Progenitor cell of endocrine pancreas (in vitro differentiated cells): ENCODE measurements at places on chromosomes 1 and 21. TPM values are rescaled to one million over a fixed set of nuclear protein-coding genes. Genes with fewer than 3 reads are reported as not detected.

DNA sequence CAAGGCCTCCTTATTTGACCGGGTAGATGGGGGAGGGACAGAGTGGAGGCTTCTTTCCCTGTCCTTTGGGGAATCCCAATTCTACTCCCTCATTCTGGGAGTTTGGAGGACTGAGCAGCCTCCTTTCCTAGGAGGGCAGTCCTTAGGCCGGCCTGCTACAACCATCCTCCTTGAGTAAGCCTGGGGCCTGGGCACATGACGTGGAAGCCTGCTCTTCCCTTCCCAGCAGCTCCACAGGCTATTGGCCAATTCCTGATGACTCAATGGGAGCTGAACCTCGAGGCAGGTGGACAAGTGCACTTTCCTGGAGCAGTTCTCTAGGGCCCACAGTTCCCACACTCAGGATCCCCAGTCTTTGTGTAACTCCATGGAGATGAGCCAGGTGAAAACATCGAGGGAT, 3.1 kb downstream of the KCNA10 start:
- H3K27me3 ChIP-seq, result peaks cover 9% of the 10 kb centered on the region
- no peak overlapping the region for H3K4me3 ChIP-seq
- no peak overlapping the region for H3K27ac ChIP-seq
- H3K4me1 ChIP-seq, result no peaks in the 10 kb centered on the region
- no peaks in the 10 kb centered on the region for H3K36me3 ChIP-seq

- H3K36me3 ChIP-seq, result no peaks in the 10 kb centered on the region
- H3K4me3 ChIP-seq, result no peak overlapping the region
- peaks cover 7% of the 10 kb centered on the region for H3K4me1 ChIP-seq
- no peak for DNase-seq
Measured at GRCh38 chr1:230543085-230543484, 99.2 kb upstream of the COG2 start.

DNA sequence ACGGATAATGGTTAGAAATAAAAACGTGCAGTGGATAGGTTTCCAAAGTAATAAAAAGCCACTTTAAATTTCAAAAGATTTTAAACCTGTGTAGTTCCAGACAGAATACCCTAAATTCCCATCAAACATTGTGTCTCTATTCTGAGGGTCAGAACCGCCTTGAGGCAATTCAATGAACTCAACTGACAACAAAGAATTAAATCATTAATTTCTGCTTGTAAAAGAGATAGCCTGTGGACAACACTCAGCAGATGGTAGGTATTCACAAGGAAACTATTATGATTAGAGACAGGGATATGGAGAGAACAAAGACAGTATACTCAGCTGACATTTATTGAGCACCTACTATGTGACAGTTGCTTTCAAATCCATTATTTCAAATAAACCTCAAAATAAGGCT, 35.1 kb upstream of the JUN start:
- H3K4me3 ChIP-seq, result no peak overlapping the region
- H3K4me1 ChIP-seq, result peaks cover 10% of the 10 kb centered on the region
- peaks cover 8% of the 10 kb centered on the region for H3K27me3 ChIP-seq
- no peaks in the 10 kb centered on the region for H3K36me3 ChIP-seq
- no peak overlapping the region for H3K27ac ChIP-seq

- H3K4me1 ChIP-seq, result peaks cover 56% of the 10 kb centered on the region
- peak overlapping the region; percentile 99 for H3K4me3 ChIP-seq
- peak overlapping the region; percentile 99 for H3K27ac ChIP-seq
- H3K27me3 ChIP-seq, result no peaks in the 10 kb centered on the region
Measured at GRCh38 chr1:207752456-207752998, 673 bp downstream of the CD46 start.

DNA sequence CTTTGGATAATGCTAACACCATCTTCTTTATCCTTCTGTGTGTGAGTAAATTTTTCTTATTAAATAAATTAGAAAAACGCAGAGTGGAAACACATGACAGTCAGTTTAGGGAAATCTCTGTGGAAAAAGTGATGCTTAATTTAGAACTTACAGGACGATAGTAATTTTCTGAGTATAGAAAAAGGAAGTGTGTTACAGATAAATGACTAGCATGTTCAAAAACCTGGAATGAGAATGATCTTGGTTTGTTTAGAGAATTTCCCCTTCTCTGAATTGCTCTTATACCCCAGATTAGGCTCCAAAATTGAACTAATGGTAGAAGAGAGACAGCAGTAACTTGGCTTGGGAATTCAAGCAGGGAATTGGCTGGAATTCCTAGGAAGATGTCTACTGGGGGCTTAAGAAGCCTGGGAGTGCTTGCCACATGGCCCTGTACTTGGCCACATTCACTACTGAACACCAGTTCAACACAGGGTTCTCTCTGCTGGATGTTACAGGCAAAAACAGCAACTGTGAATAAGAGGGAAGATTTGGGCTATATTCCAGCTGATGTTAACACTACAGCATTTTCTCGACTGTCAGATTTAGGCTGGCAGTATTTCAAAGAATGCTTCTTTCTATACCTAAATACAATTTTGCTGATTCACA, 1004.2 kb downstream of the TTLL7 start:
- no peak overlapping the region for H3K27ac ChIP-seq
- no peaks in the 10 kb centered on the region for H3K4me1 ChIP-seq
- no peak overlapping the region for H3K4me3 ChIP-seq
- no peaks in the 10 kb centered on the region for H3K36me3 ChIP-seq

DNA sequence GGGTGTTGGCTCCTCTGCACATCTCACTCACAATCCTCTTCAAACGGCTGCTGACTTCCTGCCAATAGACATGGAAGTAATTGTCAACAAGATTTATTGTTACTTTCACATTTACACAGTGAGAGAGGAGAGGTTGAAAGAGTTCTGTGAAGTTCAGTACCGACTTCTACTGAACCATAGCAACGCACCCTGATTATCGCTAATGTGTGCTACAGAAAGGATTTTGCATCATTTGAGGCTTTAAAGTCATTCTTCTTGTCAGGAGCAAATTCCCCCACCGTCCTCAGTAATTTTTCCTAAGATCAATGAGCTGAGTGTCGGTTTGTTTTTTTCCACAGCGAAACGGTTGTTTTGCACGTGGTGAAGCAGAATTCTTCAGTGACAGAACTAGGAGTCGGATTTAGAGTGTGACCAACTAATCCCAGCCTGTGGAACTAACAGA, 361.0 kb downstream of the ADGRL2 start:
- H3K36me3 ChIP-seq, result no peaks in the 10 kb centered on the region
- H3K27ac ChIP-seq, result no peak overlapping the region
- H3K4me1 ChIP-seq, result peaks cover 22% of the 10 kb centered on the region
- DNase-seq, result no peak
- H3K4me3 ChIP-seq, result no peak overlapping the region

- no peak overlapping the region for H3K4me3 ChIP-seq
- H3K27me3 ChIP-seq, result no peaks in the 10 kb centered on the region
- H3K36me3 ChIP-seq, result no peaks in the 10 kb centered on the region
- peak overlapping the region; percentile 33 for H3K27ac ChIP-seq
Measured at GRCh38 chr1:24300971-24301784, 18.0 kb upstream of the GRHL3 start.

The CFHR1 gene
- not detected in 2 replicates for total RNA-seq

The MYCL gene
- 19.3 and 21.3 TPM in 2 replicates for total RNA-seq

- no peak overlapping the region for H3K4me3 ChIP-seq
- H3K4me1 ChIP-seq, result peaks cover 19% of the 10 kb centered on the region
- H3K27ac ChIP-seq, result peak overlapping the region; percentile 14
- peaks cover 40% of the 10 kb centered on the region for H3K27me3 ChIP-seq
- peaks cover 2% of the 10 kb centered on the region for H3K36me3 ChIP-seq
- peak; percentile 13 for DNase-seq
Measured at GRCh38 chr1:910881-911721, 12.6 kb upstream of the SAMD11 start.

GRCh38 chr1:97050506-97050905, 328.9 kb downstream of the PTBP2 start:
- no peaks in the 10 kb centered on the region for H3K36me3 ChIP-seq
- no peak overlapping the region for H3K27ac ChIP-seq
- no peaks in the 10 kb centered on the region for H3K27me3 ChIP-seq
- DNase-seq, result no peak

The TDRD5 gene
- 0.12 and 0.18 TPM in 2 replicates for total RNA-seq

DNA sequence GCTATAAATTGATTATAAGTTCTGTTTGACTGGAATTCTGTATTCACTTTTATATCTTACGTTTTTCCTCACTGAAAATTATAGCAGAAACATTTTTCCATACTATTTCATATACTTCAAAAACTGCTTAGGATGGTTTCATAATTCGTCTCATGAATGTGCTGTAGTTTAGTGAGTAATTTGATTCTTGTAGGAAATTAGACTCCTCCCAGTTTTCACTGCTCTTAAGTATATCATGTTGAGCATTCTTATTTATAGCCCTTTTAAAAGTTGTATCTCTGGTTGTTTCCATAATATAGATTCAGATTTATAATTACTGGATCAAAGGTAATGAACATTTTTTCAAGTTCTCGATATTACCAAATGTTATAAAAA, 250.6 kb downstream of the FMN2 start:
- no peak overlapping the region for H3K4me3 ChIP-seq
- no peaks in the 10 kb centered on the region for H3K27me3 ChIP-seq
- no peaks in the 10 kb centered on the region for H3K4me1 ChIP-seq
- DNase-seq, result no peak
- no peak overlapping the region for H3K27ac ChIP-seq

- H3K27ac ChIP-seq, result no peak overlapping the region
- H3K27me3 ChIP-seq, result no peaks in the 10 kb centered on the region
- H3K36me3 ChIP-seq, result peaks cover 17% of the 10 kb centered on the region
- no peak for DNase-seq
Measured at GRCh38 chr21:42671778-42672593, 18.6 kb downstream of the PDE9A start.

The CFHR3 gene
- total RNA-seq, result 0.31 and 0.55 TPM in 2 replicates

DNA sequence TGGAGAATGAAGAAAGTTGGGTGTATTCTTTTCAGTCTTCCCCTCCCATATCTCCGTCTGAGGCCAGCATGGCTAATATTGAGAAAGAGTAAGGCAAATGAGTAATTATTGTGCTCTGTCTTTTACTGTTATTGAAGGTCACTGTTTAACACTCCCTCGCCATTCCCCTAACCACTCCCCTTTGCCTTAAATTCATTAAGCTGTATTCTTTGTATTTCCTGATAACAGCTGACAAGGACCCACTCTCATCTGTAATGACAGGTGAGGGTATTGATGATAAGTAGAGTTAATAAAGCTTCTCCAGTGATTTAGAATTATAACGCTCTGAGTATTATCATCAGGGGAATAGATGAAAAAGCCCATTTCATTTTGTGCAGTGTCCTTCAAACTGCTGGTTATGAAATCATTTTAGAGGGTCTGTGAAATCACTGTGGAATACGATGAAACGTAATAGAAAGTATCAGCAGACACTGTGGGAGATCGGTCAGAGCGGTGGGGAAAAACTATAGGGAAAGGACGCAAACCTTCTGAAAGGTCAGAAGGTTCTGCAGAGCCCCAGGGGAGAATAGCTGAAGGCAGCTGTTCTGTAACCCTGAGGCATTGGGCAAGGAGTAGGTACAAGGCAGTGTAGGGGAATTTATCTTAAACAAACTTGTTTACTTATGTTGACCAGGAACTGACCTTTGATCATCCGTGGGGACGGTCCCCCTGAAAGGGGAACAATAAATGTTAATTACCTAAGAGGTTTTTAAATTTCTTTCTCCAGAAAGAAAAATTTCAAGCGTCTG, 46.3 kb upstream of the CACYBP start:
- peaks cover 26% of the 10 kb centered on the region for H3K4me1 ChIP-seq
- peaks cover 3% of the 10 kb centered on the region for H3K36me3 ChIP-seq
- no peak for DNase-seq
- no peaks in the 10 kb centered on the region for H3K27me3 ChIP-seq

The GCSAML gene
- total RNA-seq, result not detected in 2 replicates

GRCh38 chr1:111882986-111883560, 106.4 kb downstream of the KCND3 start:
- peaks cover 20% of the 10 kb centered on the region for H3K4me1 ChIP-seq
- no peak for DNase-seq
- H3K27ac ChIP-seq, result no peak overlapping the region
- H3K4me3 ChIP-seq, result no peak overlapping the region
- peaks cover 26% of the 10 kb centered on the region for H3K27me3 ChIP-seq
- no peaks in the 10 kb centered on the region for H3K36me3 ChIP-seq

- H3K27me3 ChIP-seq, result peaks cover 28% of the 10 kb centered on the region
- no peak overlapping the region for H3K4me3 ChIP-seq
- no peak for DNase-seq
- H3K36me3 ChIP-seq, result no peaks in the 10 kb centered on the region
Measured at GRCh38 chr1:57061369-57061768, 95.6 kb upstream of the C8B start.

- H3K4me1 ChIP-seq, result peaks cover 6% of the 10 kb centered on the region
- H3K27me3 ChIP-seq, result no peaks in the 10 kb centered on the region
- DNase-seq, result no peak
- H3K27ac ChIP-seq, result no peak overlapping the region
- no peak overlapping the region for H3K4me3 ChIP-seq
Measured at GRCh38 chr1:247172996-247173395, 1.2 kb upstream of the ZNF124 start.

The RNF186 gene
- 0.24 TPM in 1 of 2 replicates, not detected in the other for total RNA-seq

GRCh38 chr1:180922631-180923015, 9.9 kb downstream of the KIAA1614 start:
- no peaks in the 10 kb centered on the region for H3K36me3 ChIP-seq
- H3K4me3 ChIP-seq, result no peak overlapping the region
- DNase-seq, result no peak
- H3K4me1 ChIP-seq, result peaks cover 41% of the 10 kb centered on the region

DNA sequence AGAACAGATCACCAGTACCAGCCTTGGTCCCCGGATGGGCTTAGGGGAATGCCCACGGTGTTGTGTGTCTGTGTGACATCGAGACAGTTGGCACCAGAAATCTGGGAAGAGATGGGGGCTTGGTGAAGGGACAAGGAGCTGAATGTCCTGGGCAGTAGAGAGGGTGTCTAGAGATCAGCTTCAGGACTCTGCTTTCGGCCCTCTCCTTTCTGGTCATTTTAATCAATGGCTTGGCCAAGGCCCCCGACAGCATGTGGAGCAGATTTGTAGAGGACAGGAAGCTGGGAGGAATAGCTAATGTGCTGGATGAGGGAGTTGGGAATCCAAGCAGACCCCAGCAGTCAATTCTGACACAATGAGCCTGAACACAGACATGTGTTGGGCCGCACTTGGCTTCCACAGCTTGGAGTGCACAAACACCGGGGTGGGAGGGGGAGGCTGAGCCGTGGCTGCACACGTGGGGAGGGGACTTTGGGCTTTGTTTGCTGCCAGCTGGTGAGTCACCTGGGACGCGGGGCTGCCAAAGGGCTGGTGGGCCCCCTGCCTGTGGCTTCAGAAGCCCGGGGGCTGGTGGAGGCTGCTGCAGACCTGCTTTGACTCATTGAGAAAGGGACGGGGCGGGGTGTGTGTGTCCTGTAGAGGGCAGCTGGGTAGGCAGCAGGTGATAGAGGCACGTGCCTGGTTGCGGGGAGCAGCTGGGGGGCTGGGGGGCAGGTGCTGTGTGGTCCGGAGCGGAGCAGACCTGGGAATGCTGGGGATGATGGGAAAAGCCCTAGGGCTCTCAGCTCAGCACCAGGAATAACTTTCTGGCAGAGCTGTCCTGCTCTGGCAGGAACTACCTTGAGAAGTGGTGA, 20.9 kb downstream of the SLC1A7 start:
- H3K27me3 ChIP-seq, result peaks cover 88% of the 10 kb centered on the region
- H3K4me3 ChIP-seq, result no peak overlapping the region
- H3K36me3 ChIP-seq, result no peaks in the 10 kb centered on the region
- H3K4me1 ChIP-seq, result peaks cover 18% of the 10 kb centered on the region

The CELA2B gene
- total RNA-seq, result not detected in 2 replicates

GRCh38 chr1:109804660-109805059, 40.9 kb upstream of the EPS8L3 start:
- no peak for DNase-seq
- H3K4me3 ChIP-seq, result no peak overlapping the region
- H3K4me1 ChIP-seq, result no peaks in the 10 kb centered on the region
- no peaks in the 10 kb centered on the region for H3K36me3 ChIP-seq
- H3K27me3 ChIP-seq, result no peaks in the 10 kb centered on the region
